ENCODE measurements at places on chromosomes 3 and 15. TPM values are rescaled to one million over a fixed set of nuclear protein-coding genes. Genes with fewer than 3 reads are reported as not detected.

The JMJD7 gene
- 15.0 TPM for total RNA-seq

The EOMES gene
- total RNA-seq = 37.1 TPM

The CLDN18 gene
- total RNA-seq = not detected

The CLRN1 gene
- total RNA-seq = not detected
